Endothelial cell of umbilical vein (primary cell): ENCODE measurements at places on chromosomes 2 and 18. TPM values are rescaled to one million over a fixed set of nuclear protein-coding genes. Genes with fewer than 3 reads are reported as not detected.
A peak's percentile ranks its signal among the peaks of the same experiment; 100 is the strongest.

DNA sequence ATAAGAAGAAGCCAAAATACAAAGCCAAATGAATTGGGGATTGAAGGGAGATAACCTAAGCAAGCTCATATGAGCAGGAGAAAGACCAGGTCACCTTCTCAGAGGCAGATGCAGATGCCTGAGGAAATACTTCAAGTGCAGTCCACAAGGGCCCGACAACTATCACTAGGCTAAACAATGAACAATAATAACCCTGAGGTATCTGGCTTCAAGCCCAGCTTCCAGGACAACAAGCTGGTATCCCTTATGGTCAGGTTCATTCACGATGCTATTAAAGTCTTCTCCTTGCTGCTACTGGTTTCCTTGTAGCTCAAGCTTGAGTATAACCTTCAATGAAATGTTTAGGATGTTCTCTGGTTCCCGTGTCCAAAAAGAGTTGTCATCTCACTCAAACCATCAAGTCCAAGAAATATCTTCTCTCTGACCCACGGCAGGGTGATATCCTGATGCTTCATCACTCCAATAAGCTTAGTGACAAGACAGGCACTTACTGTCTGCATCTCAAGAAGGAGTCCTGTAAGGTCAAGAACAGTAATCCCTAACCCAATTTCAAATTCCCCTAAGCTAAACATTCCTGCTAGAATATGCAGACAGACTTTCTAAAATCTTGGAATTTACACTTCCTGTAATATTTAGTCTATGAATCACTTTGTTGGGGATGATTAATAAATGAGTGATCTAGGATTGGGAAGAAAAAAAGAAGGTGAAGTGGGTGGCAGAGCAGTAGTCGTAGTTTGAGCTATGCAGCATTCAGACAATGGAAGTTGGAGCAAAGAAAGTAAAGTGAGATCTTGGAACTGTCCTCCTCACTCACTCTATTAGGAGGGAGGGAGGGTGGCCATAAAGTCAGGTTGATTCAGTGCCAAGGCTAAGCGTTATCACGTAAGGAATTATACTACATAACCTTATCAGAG, 33.1 kb downstream of the CHN1 start:
- peak; percentile 96 for DNase-seq

DNA sequence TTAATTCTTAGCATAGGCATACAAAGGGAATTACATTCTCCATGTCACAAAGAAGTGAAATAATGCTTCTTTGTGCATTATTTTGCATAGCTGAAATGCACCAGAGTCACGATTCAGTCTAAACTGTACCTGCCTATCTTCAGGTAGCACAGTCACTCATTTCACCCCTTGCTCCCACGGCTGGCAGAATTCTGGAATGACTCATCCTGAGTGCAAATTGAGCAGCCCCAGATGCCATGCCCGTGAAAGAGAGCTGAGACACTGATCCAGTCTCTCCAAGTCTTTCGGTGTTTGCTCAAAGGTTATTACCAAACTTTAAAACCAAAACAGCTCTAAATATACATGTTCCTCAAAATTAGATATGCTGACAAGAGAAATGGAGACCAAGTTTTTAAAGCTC, 168.3 kb upstream of the POU3F3 start:
- no peak for DNase-seq

GRCh38 chr2:230346921-230347533, 20.0 kb downstream of the SP140L start:
- no peak for DNase-seq

GRCh38 chr18:71233177-71233576, 944.3 kb downstream of the SOCS6 start:
- no peak for DNase-seq

DNA sequence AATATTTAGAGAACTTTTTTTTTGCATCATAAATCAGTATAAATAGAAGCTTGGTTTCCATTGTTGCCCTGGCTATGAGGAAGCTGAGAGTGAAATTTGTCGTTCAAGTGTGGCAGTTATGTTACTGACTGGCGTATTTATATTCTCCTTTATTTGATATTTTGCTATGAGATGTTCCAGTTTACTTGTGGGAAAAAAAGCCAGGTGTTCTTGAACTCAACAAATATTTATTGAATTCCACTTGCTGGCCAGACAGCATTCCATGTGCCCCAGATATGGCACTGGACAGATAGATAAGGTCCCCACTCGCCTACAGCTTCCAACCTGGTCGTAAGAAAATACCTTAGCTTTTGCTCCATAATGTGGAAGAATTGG, 44.7 kb downstream of the NEDD4L start:
- DNase-seq: no peak

DNA sequence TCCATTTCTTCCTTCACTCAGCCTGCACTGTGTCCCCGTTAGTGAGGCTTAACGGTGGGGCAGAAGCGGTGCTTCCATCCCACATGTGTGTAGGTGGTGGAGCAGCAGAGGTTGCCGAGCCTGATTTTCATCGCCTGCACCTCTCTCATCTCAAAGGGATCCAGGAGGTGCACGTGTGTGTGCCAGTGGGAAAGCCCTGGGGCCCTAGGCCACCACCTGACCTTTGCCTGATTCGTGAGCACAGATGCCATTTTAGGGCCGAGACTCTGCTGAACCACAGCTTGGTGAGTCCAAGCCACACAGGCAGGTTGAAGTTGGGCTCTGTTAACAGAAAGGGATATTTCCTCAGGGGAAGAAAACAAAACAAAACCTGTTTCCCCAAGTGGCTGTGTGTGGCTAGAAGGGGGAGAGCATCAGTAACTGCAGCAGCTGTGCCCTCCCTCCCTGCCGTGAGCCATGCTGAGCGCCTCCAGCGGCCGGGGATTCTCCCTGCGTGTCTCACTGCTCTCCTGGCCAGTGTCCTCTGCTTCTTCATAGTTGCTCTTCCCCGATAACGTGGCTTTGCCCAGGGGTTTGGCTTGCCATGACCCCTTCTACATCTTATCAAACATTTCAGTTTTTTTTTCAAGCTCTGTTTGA, 81.5 kb downstream of the MAPRE2 start:
- DNase-seq: no peak

GRCh38 chr2:121104721-121105141, 180.3 kb downstream of the TFCP2L1 start:
- no peak for DNase-seq

DNA sequence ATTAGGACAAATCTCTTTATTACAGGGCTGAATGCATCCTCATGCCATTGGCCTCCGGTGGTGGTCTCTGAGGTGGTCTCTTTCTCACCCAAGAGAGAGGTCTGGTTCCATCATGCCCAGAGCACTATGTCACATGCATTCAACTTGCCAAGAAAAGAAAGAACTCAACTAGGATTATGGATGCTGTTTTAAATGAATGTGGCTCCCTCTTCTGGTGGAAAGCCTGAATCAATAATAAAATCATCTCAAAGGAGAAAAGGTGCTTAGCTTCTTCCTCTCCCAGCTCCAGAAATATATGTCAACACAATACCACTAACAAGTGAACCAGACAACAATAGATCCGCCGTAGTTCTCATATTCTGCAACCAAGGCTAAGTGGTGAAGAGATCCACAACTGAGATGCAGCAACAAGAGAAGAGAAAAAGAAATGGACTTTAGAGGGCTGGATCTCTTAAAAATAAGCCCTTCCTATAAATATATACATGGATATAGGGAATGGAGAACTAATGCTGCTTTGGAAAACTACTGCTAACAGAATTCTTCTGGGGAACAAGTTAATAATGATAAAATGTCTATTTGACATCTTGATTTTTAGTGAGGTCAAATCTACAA, 396.8 kb downstream of the NCKAP5 start:
- DNase-seq: peak; percentile 79

Gene PAX8
- 0.22 and 0.28 TPM in 2 replicates for total RNA-seq

Gene INHA
- not detected in 2 replicates for total RNA-seq

Gene B3GNT2
- total RNA-seq: 17.8 and 21.2 TPM in 2 replicates

Gene ZCCHC2
- total RNA-seq: 20.6 and 27.2 TPM in 2 replicates
